ENCODE measurements at places on chromosomes 2 and 18. TPM values are rescaled to one million over a fixed set of nuclear protein-coding genes. Genes with fewer than 3 reads are reported as not detected.
A peak's percentile ranks its signal among the peaks of the same experiment; 100 is the strongest.

MAB21L4 gene
- polyA plus RNA-seq = not detected

DNA sequence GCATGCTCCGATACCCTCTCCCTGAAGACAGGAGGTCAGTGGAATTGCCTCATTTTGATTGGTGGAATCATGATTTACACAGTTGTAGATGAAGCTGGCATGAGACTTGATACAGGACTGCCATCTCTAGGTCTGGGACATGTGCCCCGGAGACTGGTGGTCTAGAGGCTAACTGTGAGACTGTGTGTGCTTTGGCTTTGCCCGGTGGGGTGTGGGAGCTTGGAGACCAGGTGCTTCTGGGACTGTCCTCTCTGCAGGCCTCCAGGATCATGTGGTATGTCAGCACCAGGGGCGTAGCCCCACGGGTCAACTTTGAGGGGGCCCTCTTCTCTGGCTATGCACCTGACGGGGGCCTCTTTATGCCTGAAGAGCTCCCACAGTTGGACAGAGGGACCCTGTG, 2.7 kb downstream of the THNSL2 start:
- H3K4me1 ChIP-seq = no peaks in the 10 kb centered on the region
- no peaks in the 10 kb centered on the region for H3K36me3 ChIP-seq
- H3K4me3 ChIP-seq = no peak overlapping the region
- no peak for DNase-seq
- H3K27me3 ChIP-seq = no peaks in the 10 kb centered on the region
- no peak overlapping the region for H3K27ac ChIP-seq

PID1 gene
- polyA plus RNA-seq = 0.16 TPM

- H3K27ac ChIP-seq = no peak overlapping the region
- DNase-seq = no peak
- H3K4me1 ChIP-seq = peaks cover 10% of the 10 kb centered on the region
- H3K4me3 ChIP-seq = no peak overlapping the region
These were observed 3.5 kb downstream of the EML6 start for GRCh38 chr2:54726940-54727339.

DNA sequence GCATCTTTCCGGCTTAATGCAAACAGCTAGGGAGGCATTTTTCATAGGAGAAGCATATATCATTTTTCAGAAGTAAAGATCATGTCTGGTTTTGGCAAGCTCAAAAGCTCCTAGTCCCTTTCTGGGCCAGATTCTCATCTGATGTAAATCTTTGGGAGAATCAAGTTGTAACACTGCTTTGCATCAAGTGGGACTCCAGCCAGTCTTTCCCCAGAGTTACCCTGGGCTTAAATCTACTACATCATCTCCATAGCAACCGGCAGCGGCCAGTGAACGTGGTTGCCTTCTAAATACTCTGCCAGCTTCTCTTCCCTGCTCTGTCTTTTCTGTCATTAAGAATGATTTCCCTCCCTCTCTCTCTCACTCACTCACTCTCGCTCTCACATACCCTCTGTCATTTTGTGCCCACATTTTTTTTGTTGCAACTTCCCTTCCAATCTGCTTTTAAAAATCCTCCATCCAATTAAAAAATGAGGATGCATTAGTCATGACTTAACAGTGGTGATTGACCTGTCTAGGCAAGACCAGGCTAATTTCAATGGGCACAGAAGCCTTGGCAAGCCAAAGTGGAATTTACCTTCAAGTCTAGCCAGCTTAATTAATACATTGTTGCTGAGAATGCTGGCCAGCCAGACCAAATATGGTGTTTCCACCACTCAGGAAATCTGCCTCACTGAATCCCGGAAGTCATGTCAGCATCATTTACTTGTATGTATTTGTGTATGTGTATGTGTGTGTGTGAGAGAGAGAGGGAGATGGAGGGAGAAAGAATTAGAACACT, 93.0 kb downstream of the NRP2 start:
- no peak overlapping the region for H3K27ac ChIP-seq
- H3K4me3 ChIP-seq = no peak overlapping the region
- peak; percentile 61 for DNase-seq
- peaks cover 11% of the 10 kb centered on the region for H3K4me1 ChIP-seq

SOX11 gene
- 3.4 TPM for polyA plus RNA-seq

GRCh38 chr18:64233851-64234250, 85.0 kb upstream of the LINC00305 start:
- H3K27me3 ChIP-seq = no peaks in the 10 kb centered on the region
- no peak overlapping the region for H3K27ac ChIP-seq
- H3K36me3 ChIP-seq = no peaks in the 10 kb centered on the region

DNA sequence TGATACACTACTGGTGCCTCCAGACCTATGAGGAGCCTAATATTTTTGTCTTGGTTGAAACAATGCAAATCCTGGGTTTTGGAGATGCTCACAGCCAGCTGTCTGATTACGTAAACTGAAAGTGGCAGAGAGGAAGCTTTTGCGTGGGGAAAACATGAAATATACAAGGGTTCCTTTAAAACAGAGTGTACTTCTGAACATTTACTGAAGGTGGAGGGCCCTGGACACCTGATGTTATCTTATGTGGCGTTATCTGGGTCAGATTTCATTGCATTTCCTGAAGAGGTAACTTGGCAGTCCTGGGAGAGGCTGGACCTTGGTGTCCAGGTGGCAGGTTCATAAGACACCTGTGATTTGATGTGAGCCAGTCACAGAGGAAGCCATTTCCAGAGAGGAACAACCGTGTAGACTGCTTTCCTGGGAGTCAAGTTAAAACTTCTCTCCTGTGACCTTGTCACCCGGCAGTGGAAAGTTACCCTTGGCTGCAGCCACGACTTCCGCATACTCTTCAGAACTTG, 105.0 kb downstream of the NEDD4L start:
- no peak overlapping the region for H3K4me3 ChIP-seq
- H3K4me1 ChIP-seq = no peaks in the 10 kb centered on the region
- no peak for DNase-seq
- no peak overlapping the region for H3K27ac ChIP-seq
- H3K27me3 ChIP-seq = no peaks in the 10 kb centered on the region

MOGAT1 gene
- not detected for polyA plus RNA-seq

LYG2 gene
- polyA plus RNA-seq = not detected

AKAIN1 gene
- not detected for polyA plus RNA-seq

GRCh38 chr2:68880213-68880612, 9.0 kb upstream of the BMP10 start:
- no peaks in the 10 kb centered on the region for H3K36me3 ChIP-seq
- no peaks in the 10 kb centered on the region for H3K27me3 ChIP-seq
- no peak overlapping the region for H3K27ac ChIP-seq
- H3K4me1 ChIP-seq = no peaks in the 10 kb centered on the region

DNA sequence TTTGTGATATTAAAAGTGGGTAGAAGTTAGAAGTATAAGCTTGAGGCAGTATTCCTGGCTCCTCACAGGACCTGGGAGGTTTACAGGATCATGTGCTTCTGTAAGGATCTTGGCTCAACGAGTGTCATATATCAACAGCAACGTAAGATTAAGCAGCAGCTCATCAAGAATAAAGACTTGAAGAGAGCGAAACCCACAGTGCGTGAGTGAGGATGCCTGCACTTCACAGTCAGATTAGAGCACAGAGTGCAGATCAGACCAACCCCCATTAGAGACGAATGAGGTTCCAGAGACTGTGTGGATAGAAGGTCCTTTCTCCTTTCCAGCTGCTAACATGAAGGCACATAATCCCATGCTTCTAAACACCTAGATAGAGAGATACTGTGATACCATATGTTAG, 1656.7 kb upstream of the NXPH2 start:
- no peak overlapping the region for H3K27ac ChIP-seq
- DNase-seq = no peak
- no peaks in the 10 kb centered on the region for H3K36me3 ChIP-seq
- 0 out of 2 replicates have a peak, but pooled peaks cover 5% of the 10 kb centered on the region for H3K4me1 ChIP-seq
- H3K4me3 ChIP-seq = no peak overlapping the region
- H3K27me3 ChIP-seq = no peaks in the 10 kb centered on the region

DNA sequence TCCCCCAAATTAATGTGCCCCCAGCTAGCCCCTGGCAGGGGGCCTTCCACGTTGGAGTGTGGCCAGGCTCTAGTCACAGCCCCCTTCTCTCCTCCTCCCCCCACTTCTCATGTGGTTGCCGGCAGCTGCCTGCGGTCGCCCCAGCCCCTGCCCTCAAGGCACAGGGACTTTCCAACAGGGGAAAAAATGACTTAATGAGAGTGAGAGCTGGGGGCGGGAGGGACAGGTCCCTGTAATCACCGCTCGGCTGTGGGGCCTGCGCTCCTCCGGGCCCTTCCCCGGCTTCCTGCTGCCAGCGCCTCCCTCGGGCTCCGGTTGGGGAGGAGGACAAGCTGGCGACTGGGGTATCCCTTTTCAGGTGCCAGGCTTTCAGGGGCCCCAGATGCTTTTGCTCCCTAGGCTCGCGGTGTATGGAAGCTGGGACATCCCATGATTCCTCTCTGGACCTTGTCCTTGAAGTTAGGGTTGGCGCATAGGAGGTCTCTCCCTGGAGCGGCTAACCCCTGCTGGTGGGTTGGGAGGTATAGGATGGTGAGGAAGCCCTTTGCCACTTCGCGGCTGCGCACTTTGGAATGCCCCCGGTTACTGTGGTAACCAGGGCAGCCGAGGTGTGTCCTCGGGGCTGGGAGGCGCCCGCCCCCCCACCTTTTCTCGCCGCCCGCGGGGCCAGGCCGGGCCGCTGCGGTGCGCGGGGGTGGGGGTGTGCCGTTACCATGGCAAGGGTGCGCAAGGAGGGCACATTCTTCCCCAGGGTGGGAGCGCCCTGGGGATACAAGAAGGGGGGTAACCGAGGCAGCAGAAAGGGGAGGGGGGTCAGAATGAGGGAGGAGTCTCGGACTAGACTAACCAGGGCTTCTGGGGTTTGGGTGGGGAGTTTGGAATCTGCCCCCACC, 16.1 kb downstream of the WNT10A start:
- DNase-seq = peak; percentile 74
- peak overlapping the region; percentile 3 for H3K4me3 ChIP-seq
- H3K4me1 ChIP-seq = no peaks in the 10 kb centered on the region
- peaks cover 49% of the 10 kb centered on the region for H3K27me3 ChIP-seq

- no peak overlapping the region for H3K27ac ChIP-seq
- no peak for DNase-seq
- no peaks in the 10 kb centered on the region for H3K4me1 ChIP-seq
- H3K4me3 ChIP-seq = no peak overlapping the region
These were observed 17.7 kb upstream of the RND3 start for GRCh38 chr2:150505178-150505577.

CNRIP1 gene
- polyA plus RNA-seq = 63.0 TPM

DNA sequence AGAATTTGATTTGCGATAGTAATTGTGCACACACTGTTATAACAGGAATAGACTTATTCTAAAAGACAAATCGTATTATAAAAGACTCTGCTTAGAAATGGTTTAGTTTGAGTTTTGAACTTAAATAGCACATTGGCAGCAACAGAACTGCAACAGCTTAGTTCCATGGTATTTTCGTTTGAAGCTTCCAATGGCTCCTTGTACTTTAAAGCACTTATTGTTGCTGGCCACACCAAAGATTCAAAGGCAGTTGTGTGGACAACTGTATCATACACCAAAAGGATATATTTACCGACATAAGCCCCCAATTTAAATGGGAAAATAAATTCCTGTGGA, 627 bp downstream of the WIPF1 start:
- H3K27ac ChIP-seq = peak overlapping the region; percentile 95
- peaks cover 43% of the 10 kb centered on the region for H3K4me1 ChIP-seq
- no peak for DNase-seq

DNA sequence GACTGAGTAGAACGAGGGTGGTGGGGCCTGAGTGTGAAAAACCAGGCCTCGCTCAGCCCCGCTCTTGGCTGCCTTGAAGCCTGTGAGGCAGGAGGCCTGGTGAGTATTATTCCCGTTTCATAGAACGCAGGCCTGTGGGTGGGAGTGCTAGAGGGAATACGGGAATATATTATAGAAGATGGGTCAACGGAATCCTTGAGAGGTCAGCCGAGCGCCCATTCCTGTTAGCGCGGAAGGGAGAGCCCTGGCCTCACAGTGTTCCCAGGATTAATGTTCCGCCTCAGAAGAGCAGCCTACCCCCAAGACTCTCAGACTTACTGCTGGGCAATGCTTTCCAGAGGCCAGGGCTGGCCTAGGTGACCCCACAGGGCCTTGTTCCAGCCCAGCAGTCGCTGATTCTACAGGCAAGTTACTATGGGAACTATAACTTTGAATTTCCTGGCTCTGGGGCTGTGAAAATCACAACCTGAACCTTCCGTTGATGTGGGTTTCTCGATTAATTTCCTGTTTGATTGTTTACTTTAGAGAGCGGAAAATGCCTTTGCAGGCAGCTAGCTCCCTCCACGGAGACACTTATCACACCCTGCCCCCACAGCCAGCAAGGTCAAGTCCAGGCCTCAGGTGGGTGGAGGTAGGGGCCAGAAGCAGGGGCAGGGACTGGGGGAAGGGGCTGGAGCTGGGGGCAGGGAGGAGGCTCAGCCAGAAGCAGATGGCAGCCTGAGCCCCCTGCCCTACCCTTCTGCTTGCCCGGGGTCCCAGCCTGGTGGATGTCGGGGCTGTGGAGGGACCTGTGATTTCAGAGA, 108.3 kb downstream of the SMAD7 start:
- no peaks in the 10 kb centered on the region for H3K36me3 ChIP-seq
- H3K4me3 ChIP-seq = no peak overlapping the region
- no peaks in the 10 kb centered on the region for H3K27me3 ChIP-seq
- H3K27ac ChIP-seq = no peak overlapping the region
- H3K4me1 ChIP-seq = peaks cover 54% of the 10 kb centered on the region

GRCh38 chr2:11182951-11183350, 27.7 kb downstream of the SLC66A3 start:
- no peaks in the 10 kb centered on the region for H3K4me1 ChIP-seq
- H3K4me3 ChIP-seq = no peak overlapping the region
- no peaks in the 10 kb centered on the region for H3K27me3 ChIP-seq

GRCh38 chr18:6729247-6730091, at the start of gene ARHGAP28:
TSS of gene ARHGAP28 (plus strand) at chr18:6729716. CDS start at chr18:6729822, 106 bp downstream.
- peaks cover 15% of the 10 kb centered on the region for H3K4me1 ChIP-seq
- peak within 1 kb of the TSS; percentile 70 for H3K4me3 ChIP-seq
- peaks cover 5% of the 10 kb centered on the region for H3K27me3 ChIP-seq
- DNase-seq = peak; percentile 89
- no peaks in the 10 kb centered on the region for H3K36me3 ChIP-seq

GRCh38 chr2:68594041-68594440, 49.3 kb upstream of the PROKR1 start:
- no peaks in the 10 kb centered on the region for H3K27me3 ChIP-seq
- DNase-seq = no peak
- no peaks in the 10 kb centered on the region for H3K4me1 ChIP-seq
- H3K4me3 ChIP-seq = no peak overlapping the region
- no peaks in the 10 kb centered on the region for H3K36me3 ChIP-seq

DNA sequence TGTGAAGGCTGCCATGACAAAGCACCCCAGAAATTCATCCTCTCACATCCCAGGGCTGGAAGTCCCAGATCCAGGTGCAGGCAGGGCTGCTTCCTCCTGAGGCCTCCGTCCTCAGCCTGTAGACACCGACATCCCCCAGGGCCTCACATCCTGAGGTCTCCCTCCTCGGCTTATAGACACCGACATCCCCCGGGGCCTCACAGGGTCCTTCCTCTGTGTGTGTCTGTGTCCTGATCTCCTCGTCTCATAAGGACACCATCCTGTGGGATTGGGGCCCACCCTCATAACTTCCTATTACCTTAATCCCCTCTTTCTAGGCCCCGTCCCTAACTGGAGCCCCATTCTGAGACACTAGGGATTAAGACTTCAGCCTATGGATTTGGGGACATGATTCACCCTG, 92.0 kb upstream of the SNTG2 start:
- H3K4me3 ChIP-seq = no peak overlapping the region
- no peaks in the 10 kb centered on the region for H3K4me1 ChIP-seq
- no peak for DNase-seq
- H3K27ac ChIP-seq = no peak overlapping the region

All from SK-N-SH (cell line).